ENCODE measurements at places on chromosomes 2 and 18. TPM values are rescaled to one million over a fixed set of nuclear protein-coding genes. Genes with fewer than 3 reads are reported as not detected.

Gene TMEM247
- not detected for total RNA-seq

Gene KLF11
- 6.6 TPM for total RNA-seq

Gene SOCS6
- 13.0 TPM for total RNA-seq

Gene VPS4B
- total RNA-seq: 45.8 TPM

Gene ADD2
- 0.04 TPM for total RNA-seq

Gene SERPINB3
- 9.4 TPM for total RNA-seq

Gene TNFRSF11A
- 0.16 TPM for total RNA-seq

Gene TFCP2L1
- total RNA-seq: 16.7 TPM

Gene FIGN
- total RNA-seq: 0.70 TPM

Gene TMEM37
- total RNA-seq: not detected

Gene SP100
- 42.9 TPM for total RNA-seq

Gene TUBB8B
- total RNA-seq: not detected

Gene SLC19A3
- total RNA-seq: 0.08 TPM

Gene HRH4
- total RNA-seq: 0.08 TPM

Gene MYO3B
- total RNA-seq: 1.1 TPM

Data from hair follicular keratinocyte (primary cell).